ENCODE measurements at places on chromosomes 16 and 17. TPM values are rescaled to one million over a fixed set of nuclear protein-coding genes. Genes with fewer than 3 reads are reported as not detected.

KRTAP9-8 gene
- not detected for total RNA-seq

- DNase-seq: no peak
Observed at GRCh38 chr16:88705076-88705684, 1.0 kb downstream of the RNF166 start.

DNA sequence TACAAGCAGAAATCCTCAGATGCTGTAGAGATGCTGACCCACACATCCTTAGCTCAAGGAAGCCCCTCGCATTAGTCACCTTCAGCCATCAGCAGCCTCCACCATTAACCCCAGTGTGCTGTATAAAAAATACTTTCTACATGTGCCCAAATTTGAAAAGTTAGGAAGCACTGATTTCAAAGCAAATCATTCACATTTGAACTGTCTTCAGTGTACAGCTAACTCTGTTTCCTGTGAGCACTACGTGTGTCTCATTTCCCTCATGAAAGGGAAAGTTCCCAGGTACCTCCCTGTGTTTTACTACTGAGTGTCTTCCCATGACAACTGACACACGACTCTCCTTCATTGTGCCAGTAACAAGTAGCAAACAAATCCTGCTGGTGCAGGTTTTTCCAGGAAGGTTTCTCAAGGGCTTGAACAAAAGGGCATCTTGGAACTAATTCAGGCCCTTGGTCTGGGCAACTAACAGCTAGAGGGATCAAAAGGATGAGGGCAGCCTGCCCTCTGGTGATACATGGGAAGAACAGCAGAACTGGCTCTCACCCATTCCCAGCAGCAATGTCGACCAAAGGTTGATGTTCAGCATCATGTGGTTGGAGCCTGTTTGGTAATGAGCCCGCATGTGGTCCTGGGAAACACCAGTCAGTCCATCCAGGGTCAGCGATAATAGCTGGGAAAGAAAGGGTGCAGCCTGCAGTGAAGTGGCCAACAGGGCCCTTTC lies 4.0 kb downstream of the SLC35B1 start:
- DNase-seq: peak; percentile 36

FOXC2 gene
- total RNA-seq: not detected

GRCh38 chr17:66978514-66979061 lies 14.1 kb downstream of the CACNG4 start:
- DNase-seq: no peak

GRCh38 chr17:63647936-63648335 lies 25.7 kb downstream of the MAP3K3 start:
- no peak for DNase-seq

- no peak for DNase-seq
Observed at GRCh38 chr17:78434455-78435329, 56.2 kb downstream of the PGS1 start.

GRCh38 chr17:73465953-73466230 lies 154.1 kb upstream of the CDC42EP4 start:
- DNase-seq: no peak

- DNase-seq: no peak
Observed at GRCh38 chr16:72833482-72833881, 214.4 kb downstream of the ZFHX3 start.

COX10 gene
- total RNA-seq: 11.8 TPM

DNA sequence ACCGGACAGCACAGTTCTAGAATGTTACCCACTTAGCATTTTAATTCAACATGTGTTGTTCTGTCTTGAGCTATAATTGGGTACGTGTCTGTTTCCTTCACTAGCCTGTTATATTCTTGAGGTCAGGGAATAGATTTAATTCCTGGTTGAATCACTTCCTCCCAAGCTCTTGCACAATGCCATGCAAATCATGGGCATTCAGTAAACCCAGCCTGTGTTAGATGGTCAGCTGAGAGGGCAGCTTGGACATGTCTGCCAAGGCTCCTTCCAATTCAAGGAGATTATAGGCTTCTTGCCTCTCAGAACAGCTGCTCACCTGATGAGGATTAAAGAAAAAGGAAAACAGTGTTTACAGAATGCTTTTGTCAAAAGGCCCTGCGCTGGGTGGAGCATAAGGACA lies 12.6 kb downstream of the C1QTNF1 start:
- DNase-seq: peak; percentile 81

PLA2G10 gene
- total RNA-seq: not detected

DNA sequence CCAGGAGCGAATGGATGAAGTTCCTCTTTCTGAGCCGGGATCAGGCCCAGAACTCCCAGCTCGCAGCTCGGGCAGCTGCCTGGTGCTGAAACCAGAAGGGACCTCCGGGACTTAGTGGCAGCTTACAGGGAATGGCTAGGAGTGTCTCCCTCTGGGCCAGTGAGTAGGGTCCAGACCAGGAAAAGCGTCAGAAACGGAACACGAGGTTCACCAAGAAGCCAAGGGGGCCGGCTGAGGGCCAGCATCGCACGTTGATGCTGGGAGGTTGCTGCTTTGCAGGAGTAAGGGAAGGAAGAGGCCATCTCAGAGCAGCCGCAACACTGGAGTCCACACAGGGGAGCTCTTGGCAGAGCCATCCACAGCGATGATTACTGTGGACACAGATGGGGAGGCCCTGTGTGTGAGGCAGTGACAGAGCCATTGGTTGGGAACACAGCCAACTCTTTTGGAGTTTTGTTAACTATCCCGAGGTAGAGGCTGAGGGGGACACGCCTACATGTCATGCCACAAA lies 74.0 kb upstream of the CREBBP start:
- DNase-seq: peak; percentile 52

- peak; percentile 43 for DNase-seq
Observed at GRCh38 chr16:86072328-86073102, 173.6 kb downstream of the IRF8 start.

- no peak for DNase-seq
Observed at GRCh38 chr17:79627766-79628690, 17.2 kb upstream of the RBFOX3 start.

GRCh38 chr16:83552228-83552627 lies 255.6 kb upstream of the HSBP1 start:
- peak; percentile 52 for DNase-seq

DNA sequence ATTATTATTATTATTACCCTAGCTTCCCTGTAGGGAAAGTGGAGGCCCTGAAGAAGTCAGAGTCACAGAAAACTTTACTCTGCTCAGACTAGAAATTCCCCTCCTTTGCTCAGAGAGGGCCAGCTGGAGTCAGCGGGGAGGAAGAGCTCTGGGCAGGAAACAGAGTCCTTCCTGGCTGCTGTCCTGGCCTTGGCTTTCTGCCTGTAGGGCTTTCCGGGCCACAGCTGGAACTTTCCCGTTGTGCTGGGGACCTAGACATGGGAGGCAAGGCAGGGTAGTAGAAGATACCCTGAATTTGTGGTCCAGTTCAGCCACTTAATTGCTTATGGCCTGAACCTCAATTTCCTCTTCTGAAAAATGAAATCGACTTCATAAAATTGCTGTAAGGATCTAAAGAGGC lies 14.0 kb upstream of the CCL2 start:
- DNase-seq: no peak

GRCh38 chr17:56891751-56892150 lies 22.1 kb downstream of the TRIM25 start:
- DNase-seq: no peak

NPTX1 gene
- under 0.01 TPM for total RNA-seq

SLC12A3 gene
- not detected for total RNA-seq

PLCG2 gene
- 1.8 TPM for total RNA-seq

EVPL gene
- total RNA-seq: 27.1 TPM

DNA sequence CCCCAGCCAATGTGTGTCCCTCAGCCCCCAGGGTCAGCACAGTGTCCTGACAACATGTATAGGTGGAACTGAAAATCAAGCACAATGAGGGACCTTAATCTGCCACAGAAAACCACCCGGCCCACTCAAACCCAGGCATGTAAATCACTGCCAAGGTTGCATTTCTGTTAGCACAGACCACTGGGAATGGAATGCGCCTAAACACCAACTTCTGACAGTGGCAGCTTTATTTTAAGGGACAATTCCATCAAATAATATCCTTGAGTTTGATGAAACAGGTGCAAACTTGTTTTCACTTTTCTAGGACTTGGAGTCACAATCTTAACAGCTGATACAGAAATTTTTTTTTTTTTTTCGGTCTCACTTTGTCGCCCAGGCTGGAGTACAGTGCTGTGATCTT lies 37.3 kb upstream of the MRPS23 start:
- no peak for DNase-seq

- DNase-seq: no peak
Observed at GRCh38 chr17:38442548-38442947, 14.3 kb downstream of the ARHGAP23 start.

GRCh38 chr16:22116095-22116700 lies 23.9 kb downstream of the VWA3A start:
- no peak for DNase-seq

All from bronchial epithelial cell (primary cell).